ENCODE measurements at places on chromosomes 7 and 10.
A peak's percentile ranks its signal among the peaks of the same experiment; 100 is the strongest.

GRCh38 chr10:70283445-70284399 is at the start of gene NPFFR1:
TSS of gene NPFFR1 (minus strand) at chr10:70284004. CDS start at chr10:70283676, 328 bp downstream.
- no peak for DNase-seq

GRCh38 chr7:154862153-154862791 is 140.7 kb downstream of the PAXIP1 start:
- peak; percentile 20 for DNase-seq

- peak; percentile 49 for DNase-seq
These were observed 86.5 kb upstream of the NMT2 start for GRCh38 chr10:15254808-15255648.

DNA sequence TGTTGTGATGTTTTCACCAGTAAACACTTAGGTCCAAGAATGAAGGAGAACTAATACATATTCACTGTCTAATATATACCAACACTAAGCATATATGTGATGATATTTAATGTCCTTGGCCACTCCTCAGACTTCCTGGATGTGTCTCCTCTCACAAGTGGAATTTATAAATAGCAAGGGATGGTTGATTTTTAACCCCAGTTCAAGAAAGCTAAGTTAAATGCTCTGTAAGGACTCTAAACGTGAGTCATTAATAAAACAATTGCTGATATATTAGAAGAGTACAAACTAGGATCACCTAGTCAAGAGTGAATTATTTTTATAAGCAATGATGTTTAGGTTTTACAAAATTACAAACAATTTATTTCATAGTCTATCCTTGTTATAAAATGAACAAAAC is 355.9 kb upstream of the TMEM229A start:
- DNase-seq, result no peak

DNA sequence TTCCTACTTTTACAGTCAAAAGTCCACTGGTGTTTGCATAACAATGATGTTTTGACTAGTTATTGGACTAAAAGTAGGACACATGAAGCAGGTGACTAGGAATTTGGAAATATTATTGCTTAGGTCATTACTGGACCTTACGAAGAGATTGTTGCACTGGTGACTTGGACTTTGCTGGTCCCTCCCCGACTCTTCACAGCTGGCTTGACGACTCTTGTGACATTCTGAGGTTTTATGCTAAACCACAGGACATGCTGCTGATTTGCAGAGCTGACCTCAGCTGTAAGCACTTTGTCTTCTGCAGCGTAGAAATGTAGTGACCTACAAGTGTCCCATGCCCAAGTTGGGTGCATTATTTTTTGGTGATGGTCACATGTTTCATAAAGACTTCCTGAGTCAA is 21.9 kb downstream of the PCBD1 start:
- DNase-seq, result no peak

DNA sequence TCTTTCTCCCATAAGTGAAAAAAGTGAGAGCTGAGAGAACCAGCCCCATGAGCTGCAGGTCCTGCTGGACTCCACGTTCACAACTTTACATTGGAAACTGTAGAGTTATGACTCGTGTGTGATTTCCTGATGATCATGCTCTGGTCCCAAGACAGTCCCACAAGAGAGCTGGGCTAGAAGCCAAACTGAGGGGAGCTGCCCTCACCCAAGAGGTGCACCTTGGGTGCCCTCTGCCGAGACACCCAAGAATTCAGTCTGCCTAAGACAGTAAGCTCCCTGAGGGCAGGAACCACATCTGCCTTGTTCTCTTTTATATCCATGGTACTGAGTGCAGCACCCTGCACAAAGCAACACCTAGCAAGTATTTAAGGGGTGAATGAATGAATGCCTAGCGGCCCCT is 112.8 kb upstream of the SFMBT2 start:
- no peak for DNase-seq

DNA sequence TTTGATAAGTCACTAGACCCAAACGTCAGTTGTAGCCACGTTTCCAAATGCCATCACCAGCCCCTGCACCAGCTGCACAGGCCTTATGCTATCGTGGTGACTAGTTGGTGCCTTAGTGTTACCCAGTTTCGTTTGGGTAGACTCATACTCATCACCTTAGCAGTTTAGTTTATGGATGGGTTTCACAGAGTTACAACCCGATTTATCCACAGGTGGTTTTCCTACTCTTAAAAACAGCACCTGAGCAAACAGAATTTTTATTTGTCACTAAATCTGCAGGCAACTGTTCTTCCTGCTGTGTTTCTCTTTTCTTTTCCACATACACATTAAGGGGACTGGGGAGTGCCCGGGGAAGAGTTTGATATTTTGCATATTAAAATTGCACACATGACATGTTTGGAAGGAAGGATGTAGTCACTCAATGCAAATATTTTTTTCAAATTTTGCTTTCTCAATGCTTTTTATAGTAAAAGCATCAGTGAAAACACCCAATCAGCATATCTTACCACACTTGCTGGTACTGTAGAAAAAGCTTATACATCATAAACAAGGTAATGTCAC is 41.6 kb downstream of the PDSS1 start:
- no peak for DNase-seq

- DNase-seq, result no peak
These were observed 71.7 kb downstream of the ARL4A start for GRCh38 chr7:12759151-12759550.

DNA sequence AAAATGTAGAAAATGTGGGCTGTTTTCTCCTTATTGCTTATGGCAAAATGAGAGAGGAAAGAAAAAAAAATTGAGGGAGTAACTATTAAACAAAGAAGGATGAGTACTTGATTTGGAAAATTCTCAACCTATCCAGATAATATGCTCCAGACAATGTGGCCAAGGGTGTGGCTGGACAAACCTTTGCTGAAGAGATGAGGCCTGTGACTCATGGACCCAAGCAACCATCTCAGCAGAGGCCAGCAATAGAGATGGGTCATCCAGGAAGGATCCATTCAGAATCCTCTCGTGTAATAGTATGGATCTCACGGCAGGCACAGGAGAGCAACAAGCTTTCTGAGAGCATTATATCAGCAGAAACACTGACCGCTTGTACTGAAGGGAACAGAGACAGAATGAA is 120.3 kb upstream of the CELF2 start:
- no peak for DNase-seq

- no peak for DNase-seq
These were observed 231.4 kb downstream of the KCND2 start for GRCh38 chr7:120504386-120504785.

DNA sequence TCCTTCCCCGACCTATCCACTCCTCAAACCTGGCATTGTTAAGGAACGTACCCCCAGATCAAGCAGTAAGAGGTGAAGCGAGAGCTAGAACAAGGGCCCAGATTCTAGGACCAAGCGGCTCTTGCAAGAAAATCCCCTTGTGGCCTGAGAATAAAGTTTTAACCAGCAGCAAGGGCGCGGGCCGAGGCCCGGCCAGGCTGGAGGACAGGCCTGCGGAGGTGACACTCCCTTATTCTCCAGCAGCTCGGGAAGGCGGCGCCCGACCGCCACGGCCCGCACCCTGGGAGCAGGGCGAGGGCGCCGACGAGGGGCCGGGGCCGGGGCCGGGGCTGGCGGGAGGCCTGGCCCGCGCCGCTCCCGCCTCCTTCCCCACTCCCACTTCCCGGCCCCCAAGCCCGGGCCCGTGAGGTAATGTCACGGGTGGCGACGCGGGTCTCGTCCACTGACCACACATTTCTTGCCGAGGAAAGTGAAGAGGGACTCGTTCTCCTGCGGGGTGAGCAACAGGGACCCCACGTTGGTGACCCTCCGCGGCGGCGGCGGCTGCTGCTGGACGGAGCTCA is 551 bp downstream of the WASL start:
- no peak for DNase-seq

- DNase-seq, result no peak
These were observed 103.4 kb downstream of the ABCA13 start for GRCh38 chr7:48274662-48275061.

DNA sequence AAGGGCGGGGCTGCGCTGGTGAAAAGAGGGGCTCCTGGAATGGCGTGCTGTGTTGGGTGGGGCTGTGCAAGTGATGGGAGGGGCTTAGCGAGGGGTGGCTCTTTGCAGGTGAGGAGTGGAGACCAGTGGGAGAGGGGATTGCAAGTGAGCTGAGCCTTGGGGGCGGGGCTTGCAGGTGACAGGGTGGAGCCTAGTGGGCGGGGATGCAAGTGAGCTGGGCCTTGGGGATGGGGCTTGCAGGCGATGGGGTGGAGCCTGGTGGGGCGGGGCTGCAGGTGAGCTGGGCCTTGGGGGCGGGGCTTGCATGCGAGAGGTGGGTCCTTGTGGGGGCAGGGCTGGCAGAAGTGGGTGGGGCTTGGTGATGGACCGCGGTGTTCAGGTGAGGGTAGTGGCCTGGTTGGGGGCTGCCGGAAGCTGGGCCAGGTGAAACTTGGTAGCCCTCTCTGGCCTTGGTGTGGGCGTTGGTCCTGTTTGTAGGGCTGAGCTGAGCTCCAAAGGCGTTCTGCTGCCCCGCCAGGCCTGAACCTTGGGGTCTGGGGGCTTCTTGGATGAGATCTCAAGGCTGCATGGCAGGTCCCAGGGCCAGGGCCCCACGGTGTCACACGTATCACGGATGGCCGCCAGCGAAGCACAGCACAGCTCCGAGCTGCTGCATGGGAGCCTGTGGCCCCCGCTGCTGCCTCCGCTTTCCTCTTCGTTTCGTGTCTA is 743 bp upstream of the PITRM1 start:
- DNase-seq, result no peak

- no peak for DNase-seq
These were observed 18.9 kb downstream of the BAG3 start for GRCh38 chr10:119669975-119670640.

DNA sequence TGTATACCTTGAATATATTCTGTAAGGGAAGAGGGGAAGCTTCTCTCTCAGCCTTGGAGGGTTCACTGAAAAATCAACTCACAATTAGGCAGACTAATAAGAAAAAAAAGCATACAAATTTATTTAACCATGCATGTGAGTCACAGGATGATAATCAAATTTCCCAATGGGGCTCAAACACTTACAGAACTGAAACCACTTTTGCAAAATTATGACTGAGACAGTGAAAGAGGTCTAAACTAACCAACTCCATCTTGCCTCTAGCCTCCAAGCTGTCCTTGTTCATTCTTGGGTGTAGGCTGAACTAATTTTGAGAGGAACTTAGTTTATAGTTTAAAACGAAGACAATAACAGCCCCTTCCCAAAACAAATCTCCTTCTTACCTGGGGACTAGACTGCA is 618.3 kb upstream of the AUTS2 start:
- DNase-seq, result no peak

- DNase-seq, result no peak
These were observed 17.7 kb downstream of the WDR91 start for GRCh38 chr7:135193615-135194081.

- DNase-seq, result no peak
These were observed 8.1 kb downstream of the SKIDA1 start for GRCh38 chr10:21517134-21518031.

DNA sequence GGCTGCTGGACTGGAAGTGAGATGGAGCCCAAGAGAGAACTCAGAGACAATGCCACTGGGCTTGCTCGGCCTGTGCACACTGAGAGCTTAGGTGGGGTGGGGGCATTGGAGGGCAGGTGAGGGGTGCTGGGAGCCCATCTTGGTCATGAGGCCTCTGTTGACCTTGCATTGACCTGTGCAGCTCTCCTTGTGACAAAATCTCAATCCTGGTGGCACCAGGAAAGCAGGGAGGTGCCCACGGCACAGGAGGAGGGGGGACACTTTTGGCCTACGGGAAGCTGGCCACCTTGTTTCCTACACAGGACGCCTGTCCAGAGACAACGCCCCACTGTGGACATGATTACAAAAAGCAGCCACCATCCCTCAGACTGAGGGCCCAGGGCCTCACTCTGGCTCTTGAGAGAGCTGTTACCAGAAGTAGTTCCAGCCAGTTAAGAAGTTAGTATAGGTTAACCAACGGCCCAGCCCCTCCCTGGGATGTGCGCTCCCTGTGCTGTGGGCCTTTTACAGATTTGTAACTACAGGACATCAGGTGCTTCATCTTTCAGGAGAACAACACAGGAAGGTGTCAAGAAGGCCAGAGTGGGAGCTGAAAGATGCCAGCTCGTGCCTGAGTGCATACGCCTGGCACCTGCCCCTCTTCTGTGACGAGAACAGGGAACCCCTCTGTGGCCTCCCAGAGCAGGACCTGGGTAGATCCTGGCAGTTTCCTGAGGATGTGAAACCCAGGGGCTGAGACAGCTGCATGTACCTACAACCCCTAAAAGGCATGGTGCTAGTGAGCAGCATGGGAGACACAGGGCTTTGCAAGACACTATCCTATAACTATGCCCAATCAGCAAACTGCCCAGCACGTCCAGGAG is 10.3 kb downstream of the PKD1L1 start:
- DNase-seq, result no peak

DNA sequence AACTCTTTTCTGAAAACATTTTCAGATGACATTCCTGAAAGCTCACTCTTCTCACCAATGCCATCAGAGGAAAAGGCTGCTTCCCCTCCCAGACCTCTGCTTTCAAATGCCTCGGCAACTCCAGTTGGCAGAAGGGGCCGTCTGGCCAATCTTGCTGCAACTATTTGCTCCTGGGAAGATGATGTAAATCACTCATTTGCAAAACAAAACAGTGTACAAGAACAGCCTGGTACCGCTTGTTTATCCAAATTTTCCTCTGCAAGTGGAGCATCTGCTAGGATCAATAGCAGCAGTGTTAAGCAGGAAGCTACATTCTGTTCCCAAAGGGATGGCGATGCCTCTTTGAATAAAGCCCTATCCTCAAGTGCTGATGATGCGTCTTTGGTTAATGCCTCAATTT is 16.5 kb downstream of the ANLN start:
- no peak for DNase-seq

- DNase-seq, result no peak
These were observed 217.3 kb upstream of the CCDC6 start for GRCh38 chr10:60123668-60124067.

Measured in Jurkat, Clone E6-1 (cell line).